ENCODE measurements at places on chromosomes 11 and 22. TPM values are rescaled to one million over a fixed set of nuclear protein-coding genes. Genes with fewer than 3 reads are reported as not detected.

DNA sequence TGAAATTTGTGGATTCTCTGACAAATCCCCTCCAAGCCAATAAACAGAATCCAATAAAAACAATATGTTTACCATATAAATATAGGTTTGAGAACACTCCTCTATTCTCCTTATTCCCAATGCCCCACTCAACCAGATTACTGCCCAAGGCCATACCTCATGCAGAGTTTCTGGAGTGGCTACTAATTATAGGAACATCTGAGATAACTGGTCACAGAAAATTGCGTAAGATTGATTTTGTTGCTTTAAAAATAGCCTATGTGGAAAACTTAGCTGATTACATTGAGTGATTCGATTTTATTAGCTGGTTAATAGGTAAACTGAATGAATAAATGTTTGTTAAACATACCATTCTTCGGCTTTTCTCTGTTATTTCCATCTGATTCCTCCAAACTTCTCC is 48.0 kb downstream of the ME3 start:
- H3K36me3 ChIP-seq = no peaks in the 10 kb centered on the region
- H3K4me1 ChIP-seq = no peaks in the 10 kb centered on the region
- no peak overlapping the region for H3K27ac ChIP-seq
- no peak for DNase-seq

- H3K4me1 ChIP-seq = no peaks in the 10 kb centered on the region
- H3K27ac ChIP-seq = no peak overlapping the region
- H3K27me3 ChIP-seq = no peaks in the 10 kb centered on the region
- peaks cover 7% of the 10 kb centered on the region for H3K36me3 ChIP-seq
- DNase-seq = no peak
These were observed 8.9 kb downstream of the KCNJ11 start for GRCh38 chr11:17379383-17380180.

DNA sequence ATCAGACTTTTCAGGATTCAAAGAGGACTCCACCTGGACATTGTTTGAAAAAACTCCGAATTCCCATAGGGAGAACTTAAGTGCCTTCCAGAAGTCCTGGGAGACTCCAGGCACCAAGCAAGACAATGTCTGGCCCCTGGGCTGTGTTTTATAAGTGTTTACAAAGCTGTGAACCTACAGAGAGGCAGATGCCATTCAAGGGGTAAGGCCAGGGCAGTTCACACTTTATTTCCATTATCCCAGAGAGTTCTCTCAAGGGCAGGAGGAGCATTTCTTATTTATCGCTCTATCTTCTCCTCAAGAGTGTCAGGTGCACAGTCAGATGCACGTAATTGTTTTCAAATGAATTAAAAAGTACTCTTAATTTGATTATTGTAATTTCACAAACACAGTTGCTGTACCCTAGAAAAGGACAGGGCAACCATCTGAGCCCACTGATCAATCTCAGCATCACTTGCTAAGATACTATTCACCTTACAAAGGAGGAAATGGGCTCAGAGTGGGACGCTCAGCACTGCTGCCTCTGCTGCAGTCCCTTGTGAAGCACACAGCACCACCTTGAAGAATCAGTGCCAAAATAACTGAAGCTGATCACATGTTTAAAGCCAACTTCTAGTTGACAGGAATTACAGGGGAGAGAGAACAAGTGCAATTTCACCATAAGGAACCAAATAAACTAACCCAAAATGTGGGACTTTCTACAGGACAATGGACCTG is 35.0 kb downstream of the RASSF10 start:
- no peaks in the 10 kb centered on the region for H3K4me1 ChIP-seq
- H3K27ac ChIP-seq = no peak overlapping the region
- no peak for DNase-seq
- H3K27me3 ChIP-seq = peaks cover 31% of the 10 kb centered on the region
- no peaks in the 10 kb centered on the region for H3K36me3 ChIP-seq

GRCh38 chr11:89736566-89736965 is 26.5 kb downstream of the TRIM77 start:
- no peak overlapping the region for H3K27ac ChIP-seq
- H3K27me3 ChIP-seq = no peaks in the 10 kb centered on the region
- no peaks in the 10 kb centered on the region for H3K36me3 ChIP-seq
- no peak overlapping the region for H3K4me3 ChIP-seq
- H3K4me1 ChIP-seq = no peaks in the 10 kb centered on the region

- no peaks in the 10 kb centered on the region for H3K36me3 ChIP-seq
- no peak overlapping the region for H3K4me3 ChIP-seq
- DNase-seq = no peak
- peaks cover 8% of the 10 kb centered on the region for H3K27me3 ChIP-seq
- peak overlapping the region; percentile 75 for H3K27ac ChIP-seq
These were observed 19.0 kb downstream of the TMEM258 start for GRCh38 chr11:61773356-61773755.

DNA sequence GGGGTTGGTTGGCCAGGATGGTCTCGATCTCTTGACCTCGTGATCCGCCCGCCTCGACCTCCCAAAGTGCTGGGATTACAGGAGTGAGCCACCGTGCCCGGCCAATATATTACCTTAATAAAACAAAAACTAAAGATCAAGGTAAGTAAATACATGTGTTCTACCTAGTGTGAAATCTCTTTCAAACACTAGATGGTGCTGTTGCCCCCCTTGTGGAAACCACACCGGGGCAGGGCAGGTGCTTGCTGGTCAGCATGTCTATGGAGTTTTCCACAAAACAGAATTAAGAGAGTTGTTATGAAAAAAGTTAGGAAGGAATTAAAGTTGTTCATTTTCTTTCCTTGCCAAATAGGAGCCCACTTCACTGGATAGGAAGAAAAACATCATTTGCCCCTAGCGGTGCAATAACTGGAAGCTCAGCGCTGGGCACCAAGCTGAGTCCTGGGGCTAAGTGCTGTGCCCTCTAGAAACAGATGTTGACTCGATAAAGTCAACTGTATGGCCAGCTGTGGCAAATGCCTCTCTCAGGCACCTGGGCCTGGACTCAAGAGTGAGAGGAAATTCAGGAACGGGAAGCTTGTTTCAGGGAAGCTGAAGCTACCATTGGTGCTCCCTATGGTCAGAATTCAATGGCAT is 6.3 kb upstream of the KCNJ5 start:
- peaks cover 7% of the 10 kb centered on the region for H3K4me1 ChIP-seq
- no peaks in the 10 kb centered on the region for H3K36me3 ChIP-seq
- no peak overlapping the region for H3K27ac ChIP-seq
- H3K27me3 ChIP-seq = peaks cover 72% of the 10 kb centered on the region

DNA sequence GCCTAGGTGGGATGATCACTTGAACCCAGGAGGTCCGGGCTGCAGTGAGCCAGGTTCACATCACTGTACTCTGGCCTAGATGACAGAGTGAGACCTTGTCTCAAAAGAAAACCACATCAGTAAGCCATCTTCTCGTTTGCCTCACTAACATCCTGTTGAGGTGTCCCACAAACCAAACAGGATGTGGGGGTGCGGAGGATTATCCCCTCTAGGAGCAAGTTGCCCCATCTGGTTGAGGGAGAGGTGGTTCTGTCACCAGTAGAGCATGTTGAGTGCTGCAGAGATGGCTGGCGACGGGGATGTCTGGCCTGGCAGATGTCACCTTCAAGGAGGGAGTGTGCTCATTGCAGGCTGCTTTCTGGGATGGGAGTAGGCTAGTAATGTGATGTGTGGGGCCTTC is 72.4 kb downstream of the ZNRF3 start:
- DNase-seq = peak; percentile 92
- peak overlapping the region; percentile 66 for H3K27ac ChIP-seq
- H3K4me1 ChIP-seq = peaks cover 17% of the 10 kb centered on the region

DNA sequence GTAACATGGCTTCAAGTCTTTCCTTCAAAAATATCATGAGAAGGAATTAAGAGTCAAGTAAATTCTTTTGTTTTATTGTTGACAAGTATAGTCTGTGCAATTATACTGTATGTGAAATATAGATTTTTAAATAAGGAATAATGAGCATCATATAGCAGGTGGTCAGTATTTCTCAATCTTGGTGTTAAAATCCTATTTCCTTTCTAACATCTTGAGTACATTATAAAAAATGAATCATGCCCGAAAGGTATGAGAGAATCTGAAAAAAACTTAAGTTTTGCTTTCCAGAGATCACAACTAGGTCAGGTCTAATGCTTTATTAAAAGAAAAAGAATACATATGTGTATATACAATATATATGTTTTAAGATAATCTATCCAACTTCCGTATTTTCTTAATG is 53.1 kb downstream of the KIF18A start:
- H3K4me3 ChIP-seq = no peak overlapping the region
- no peak for DNase-seq
- H3K36me3 ChIP-seq = peaks cover 34% of the 10 kb centered on the region
- H3K4me1 ChIP-seq = peaks cover 2% of the 10 kb centered on the region
- no peaks in the 10 kb centered on the region for H3K27me3 ChIP-seq

- H3K4me1 ChIP-seq = peaks cover 13% of the 10 kb centered on the region
- no peak for DNase-seq
- H3K36me3 ChIP-seq = no peaks in the 10 kb centered on the region
- no peak overlapping the region for H3K27ac ChIP-seq
- peaks cover 16% of the 10 kb centered on the region for H3K27me3 ChIP-seq
These were observed 3.8 kb upstream of the SHISAL1 start for GRCh38 chr22:44316393-44317122.

- peaks cover 13% of the 10 kb centered on the region for H3K4me1 ChIP-seq
- peak; percentile 94 for DNase-seq
- H3K36me3 ChIP-seq = no peaks in the 10 kb centered on the region
- H3K4me3 ChIP-seq = no peak overlapping the region
- H3K27me3 ChIP-seq = peaks cover 11% of the 10 kb centered on the region
These were observed 10.9 kb upstream of the APOBEC3C start for GRCh38 chr22:39003165-39003638.

DNA sequence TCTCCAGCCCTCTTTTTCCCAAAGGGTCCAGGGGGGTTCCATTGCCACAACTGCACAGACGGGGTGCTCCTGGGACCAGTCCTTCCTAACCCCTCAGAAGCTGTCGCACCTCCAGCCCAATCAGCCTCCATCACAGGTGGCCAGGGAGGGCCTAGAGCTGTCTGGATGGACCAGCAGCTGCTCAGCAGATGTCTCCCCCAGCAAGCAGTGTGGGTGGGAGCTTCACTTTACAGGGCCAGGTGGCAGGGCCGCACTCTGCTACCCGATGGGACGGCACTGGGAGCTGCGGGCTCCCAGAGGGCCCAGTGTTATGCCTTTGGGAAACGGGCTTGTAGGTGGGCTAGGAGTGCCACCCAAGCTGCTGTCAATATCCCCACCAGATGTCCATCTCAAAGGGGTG is 120.5 kb downstream of the DSCAML1 start:
- H3K4me3 ChIP-seq = no peak overlapping the region
- no peak overlapping the region for H3K27ac ChIP-seq
- H3K4me1 ChIP-seq = peaks cover 3% of the 10 kb centered on the region
- no peaks in the 10 kb centered on the region for H3K27me3 ChIP-seq

DNA sequence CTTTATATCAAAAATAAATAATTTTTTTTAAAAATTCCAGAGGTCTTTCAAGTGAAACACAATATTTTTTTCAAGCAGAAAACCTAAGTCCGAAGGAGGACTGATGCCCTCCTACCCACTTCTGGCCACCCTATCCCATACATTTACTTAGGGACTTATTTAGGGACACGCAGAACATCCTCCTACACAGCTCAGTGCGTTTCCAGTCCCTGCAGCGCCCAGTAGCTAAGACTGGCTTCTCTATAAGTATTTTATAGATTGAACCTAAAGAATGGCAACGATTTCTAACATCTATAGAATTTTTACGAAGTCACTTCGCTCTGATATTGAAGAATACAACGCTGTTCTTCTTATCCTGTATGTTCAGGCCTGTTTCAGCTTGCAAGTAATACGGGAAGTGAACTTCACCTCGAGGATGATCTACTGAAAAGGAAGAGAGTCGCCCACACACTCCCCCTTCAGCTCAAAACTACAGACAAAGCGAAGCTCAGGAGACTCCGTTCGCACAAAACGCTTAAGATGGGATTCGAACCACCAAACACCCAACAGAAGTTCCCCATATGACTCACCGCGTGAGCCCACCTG is 328 bp downstream of the CHEK2 start:
- peaks cover 50% of the 10 kb centered on the region for H3K4me1 ChIP-seq
- no peak for DNase-seq
- H3K4me3 ChIP-seq = peak overlapping the region; percentile 85
- H3K27me3 ChIP-seq = no peaks in the 10 kb centered on the region
- peak overlapping the region; percentile 90 for H3K27ac ChIP-seq

DNA sequence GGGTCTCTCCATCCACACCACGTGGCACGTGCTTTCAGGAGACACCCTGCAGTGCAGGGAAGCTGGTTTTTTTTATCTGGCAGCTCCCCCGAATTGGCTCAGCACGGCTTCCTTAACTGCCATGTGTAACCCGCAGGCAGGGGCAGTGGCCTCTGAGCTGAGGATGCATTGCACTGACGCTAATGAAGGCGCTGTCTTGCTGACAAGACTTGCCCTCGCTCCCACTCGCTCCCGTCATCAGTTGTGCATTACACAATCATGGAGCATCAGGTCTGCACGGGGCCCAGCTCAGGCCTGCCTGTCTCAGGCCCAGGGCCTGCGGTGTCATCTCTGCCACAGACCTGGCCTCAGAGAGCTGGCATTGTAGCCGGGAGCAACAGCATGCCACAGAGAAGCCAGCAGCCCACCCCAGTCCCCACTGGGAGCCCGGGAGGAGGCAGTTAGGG is 95.9 kb downstream of the ARHGAP8 start:
- H3K27ac ChIP-seq = no peak overlapping the region
- H3K36me3 ChIP-seq = no peaks in the 10 kb centered on the region
- no peak for DNase-seq
- H3K27me3 ChIP-seq = peaks cover 2% of the 10 kb centered on the region
- peaks cover 1% of the 10 kb centered on the region for H3K4me1 ChIP-seq

GRCh38 chr11:120365512-120365911 is 29.3 kb downstream of the ARHGEF12 start:
- H3K27me3 ChIP-seq = no peaks in the 10 kb centered on the region
- no peak overlapping the region for H3K27ac ChIP-seq
- no peak overlapping the region for H3K4me3 ChIP-seq
- peaks cover 1% of the 10 kb centered on the region for H3K4me1 ChIP-seq
- H3K36me3 ChIP-seq = no peaks in the 10 kb centered on the region
- DNase-seq = no peak

GRCh38 chr11:92667486-92668152 is 301.8 kb upstream of the MTNR1B start:
- no peak for DNase-seq
- H3K4me3 ChIP-seq = no peak overlapping the region
- no peak overlapping the region for H3K27ac ChIP-seq

GRCh38 chr22:43217285-43218030 is 30.5 kb upstream of the TTLL12 start:
- H3K4me3 ChIP-seq = no peak overlapping the region
- no peak overlapping the region for H3K27ac ChIP-seq
- no peaks in the 10 kb centered on the region for H3K27me3 ChIP-seq
- H3K36me3 ChIP-seq = no peaks in the 10 kb centered on the region

Gene TEX12
- not detected for total RNA-seq

Gene TRPC6
- not detected for total RNA-seq

Gene MS4A6E
- total RNA-seq = not detected

Gene PRAME
- total RNA-seq = not detected

Gene DTX4
- total RNA-seq = 0.28 TPM

Gene FGF3
- total RNA-seq = not detected

Gene PLAAT2
- 1.3 TPM for total RNA-seq

Gene DDX25
- total RNA-seq = not detected

Gene PKNOX2
- not detected for total RNA-seq
